ENCODE measurements at places on chromosomes 11 and 22.

GRCh38 chr11:117984476-117984875, 1.7 kb upstream of the IL10RA start:
- no peak for DNase-seq

- DNase-seq: no peak
Observed at GRCh38 chr11:66450560-66450959, 11.9 kb upstream of the MRPL11 start.

DNA sequence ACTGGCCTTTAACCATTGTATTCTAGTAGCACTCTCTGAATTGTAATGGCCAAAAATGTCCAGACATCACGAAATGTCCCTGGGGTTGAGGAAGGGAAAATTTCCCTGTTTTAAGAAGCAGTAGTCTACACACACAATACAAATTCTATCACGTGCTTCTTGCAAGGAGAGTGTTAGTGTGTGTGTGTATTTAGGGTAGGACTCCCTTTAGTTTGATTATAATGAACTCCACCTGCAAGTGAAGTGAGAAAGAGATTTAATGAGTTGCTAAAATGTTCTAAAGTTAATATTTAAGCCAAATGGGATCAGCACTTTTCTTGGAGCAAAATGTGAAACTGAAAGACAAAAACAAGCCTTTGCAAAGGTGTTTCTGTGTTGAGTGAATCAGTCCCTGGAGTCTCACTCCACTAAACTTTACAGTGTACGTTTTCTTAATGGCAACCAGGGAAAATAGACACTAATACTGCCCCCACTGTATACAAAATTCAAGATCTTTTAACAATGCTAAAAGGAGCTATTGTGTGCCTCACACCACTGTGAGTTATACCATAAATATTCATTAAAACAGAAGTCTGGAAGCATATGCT, 590.3 kb upstream of the TENM4 start:
- DNase-seq: no peak

DNA sequence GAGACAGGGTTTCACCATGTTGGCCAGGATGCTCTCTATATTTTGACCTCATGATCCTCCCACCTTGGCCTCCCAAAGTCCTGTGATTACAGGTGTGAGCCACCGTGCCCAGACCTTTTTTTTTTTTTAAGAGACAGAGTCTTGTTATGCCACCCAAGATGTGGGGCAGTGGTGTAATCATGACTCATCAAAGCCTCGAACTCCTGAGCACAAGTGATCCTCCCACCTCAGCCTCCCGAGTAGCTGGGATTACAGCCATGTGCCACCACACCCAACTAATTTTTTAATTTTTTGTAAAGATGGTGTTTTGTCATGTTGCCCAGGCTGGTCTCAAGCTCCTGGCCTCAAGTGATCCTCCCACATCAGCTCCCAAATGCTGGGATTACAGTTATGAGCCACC, 37.9 kb downstream of the IZUMO1R start:
- no peak for DNase-seq

GRCh38 chr11:133300666-133301065, 231.6 kb downstream of the OPCML start:
- no peak for DNase-seq

DNA sequence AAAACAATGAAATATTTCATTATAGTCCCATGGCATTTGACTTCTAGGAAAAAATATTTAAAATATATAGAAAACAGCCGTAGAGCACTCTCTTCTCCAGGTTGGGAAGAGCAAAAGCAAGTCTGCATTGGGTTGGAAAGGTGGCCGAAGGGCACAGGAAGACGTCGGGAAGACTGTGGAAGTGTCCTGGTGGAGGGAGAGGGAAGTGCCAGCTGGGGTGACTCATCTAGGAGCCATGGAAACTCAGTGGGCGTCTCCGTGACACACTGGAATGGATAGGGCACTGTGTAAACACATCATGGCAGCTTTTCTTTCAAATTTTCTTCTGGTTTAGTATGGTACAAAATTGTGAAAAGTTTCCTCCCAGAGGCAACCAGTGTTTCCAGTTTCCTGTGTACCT, 12.7 kb downstream of the GTPBP1 start:
- DNase-seq: no peak

- DNase-seq: no peak
Observed at GRCh38 chr11:6523253-6523652, 26.2 kb downstream of the DNHD1 start.

Data from activated naive CD8-positive, alpha-beta T cell treated with anti-CD3 and anti-CD28 coated beads, Interleukin-2, amount 50 U/mL, for 24 hours (primary cell).